Tibial nerve (tissue), 4 donors: ENCODE measurements at places on chromosomes 2 and 18.

DNA sequence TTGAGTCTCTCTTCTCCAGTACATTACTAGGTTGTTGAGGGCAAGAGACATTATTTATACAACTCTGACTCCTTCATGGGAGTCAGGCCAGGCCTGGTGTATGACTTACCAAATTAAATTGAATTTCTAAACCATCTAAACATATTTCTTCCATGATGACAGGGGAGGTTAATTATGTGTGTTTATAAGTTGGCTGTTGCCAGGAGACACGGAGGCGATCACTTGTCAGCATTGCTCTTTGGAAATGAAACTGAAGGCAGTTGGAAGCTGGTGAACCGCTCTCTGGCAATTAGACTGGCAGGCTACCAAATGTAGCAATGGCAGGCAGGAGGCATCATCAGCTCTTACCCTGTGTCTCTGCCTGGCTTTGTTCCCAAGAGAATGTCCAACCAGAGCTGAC is 241.4 kb downstream of the KCNS3 start:
- DNase-seq: no peak

GRCh38 chr2:42917425-42917927 is 125.1 kb upstream of the HAAO start:
- DNase-seq: peak; percentile 64

DNA sequence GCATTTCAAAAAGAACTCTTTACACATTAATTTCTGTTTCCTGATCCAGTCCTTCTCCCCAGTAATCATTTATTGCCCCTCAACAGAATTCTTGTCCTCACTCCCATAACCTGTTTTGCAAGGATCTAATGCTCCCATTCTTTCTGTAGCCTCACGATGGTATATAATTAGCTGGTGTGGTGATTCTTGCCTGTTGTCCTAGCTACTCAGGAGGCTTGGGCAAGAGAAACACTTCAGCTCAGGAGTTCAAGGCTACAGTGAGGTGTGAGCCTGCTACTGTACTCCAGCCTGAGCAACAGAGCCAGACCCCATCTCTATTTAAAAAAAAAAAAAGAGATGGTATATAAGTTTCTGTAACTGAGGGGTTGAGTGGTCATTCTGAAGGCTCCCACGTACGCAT is 7.7 kb upstream of the TRAPPC8 start:
- no peak for DNase-seq

GRCh38 chr2:119859528-119859927 is 99.8 kb downstream of the PTPN4 start:
- no peak for DNase-seq

DNA sequence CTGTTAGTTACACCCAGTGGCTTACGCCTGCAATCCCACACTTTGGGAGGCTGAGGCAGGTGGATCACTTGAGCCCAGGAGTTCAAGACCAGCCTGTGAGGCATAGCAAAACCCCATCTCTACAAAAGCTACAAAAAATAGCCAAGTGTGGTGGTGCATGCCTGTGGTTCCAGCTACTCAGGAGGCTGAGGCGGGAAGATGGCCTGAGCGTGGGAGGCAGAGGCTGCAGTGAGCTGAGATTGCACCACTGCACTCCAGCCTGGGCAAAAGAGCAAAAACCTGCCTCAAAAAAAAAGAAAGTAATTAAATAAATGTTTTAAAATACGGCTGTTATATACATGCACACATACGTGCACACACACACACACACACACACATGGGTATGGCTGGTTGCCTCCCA is 194.8 kb downstream of the HDAC4 start:
- no peak for DNase-seq

DNA sequence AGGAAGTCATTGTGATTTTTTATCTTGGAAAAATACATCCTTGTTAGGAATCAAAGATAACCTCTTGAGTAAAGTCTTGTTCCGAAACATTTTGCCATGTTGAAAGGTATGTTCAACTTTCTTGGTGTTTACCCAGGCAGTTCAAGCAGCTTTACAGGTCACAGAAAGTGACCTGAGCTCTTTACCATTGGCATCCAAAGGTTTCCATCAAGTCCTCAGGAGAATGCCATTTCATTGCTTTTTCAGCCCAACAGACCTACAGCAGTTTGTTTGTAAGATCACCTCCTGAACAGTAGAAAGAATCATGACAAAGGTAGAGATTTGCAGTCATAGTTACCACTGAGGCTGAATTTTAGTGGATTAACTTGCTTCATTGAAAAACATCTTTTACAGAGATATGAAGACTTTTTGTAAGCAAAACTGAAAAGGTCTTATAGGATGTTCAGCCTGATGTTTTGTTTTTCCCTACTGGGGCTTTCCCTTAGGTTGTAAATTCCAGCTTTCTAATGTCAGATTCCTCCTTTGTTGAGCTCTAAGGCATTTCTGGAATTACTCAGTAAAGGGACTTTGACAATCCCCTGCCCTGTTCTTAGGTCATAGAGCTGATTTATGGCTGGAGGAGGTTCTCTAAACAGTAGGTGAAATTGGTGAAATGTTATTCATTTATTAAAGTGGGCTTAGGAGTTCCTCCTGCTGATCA is 236.8 kb upstream of the RBMS1 start:
- DNase-seq: no peak

DNA sequence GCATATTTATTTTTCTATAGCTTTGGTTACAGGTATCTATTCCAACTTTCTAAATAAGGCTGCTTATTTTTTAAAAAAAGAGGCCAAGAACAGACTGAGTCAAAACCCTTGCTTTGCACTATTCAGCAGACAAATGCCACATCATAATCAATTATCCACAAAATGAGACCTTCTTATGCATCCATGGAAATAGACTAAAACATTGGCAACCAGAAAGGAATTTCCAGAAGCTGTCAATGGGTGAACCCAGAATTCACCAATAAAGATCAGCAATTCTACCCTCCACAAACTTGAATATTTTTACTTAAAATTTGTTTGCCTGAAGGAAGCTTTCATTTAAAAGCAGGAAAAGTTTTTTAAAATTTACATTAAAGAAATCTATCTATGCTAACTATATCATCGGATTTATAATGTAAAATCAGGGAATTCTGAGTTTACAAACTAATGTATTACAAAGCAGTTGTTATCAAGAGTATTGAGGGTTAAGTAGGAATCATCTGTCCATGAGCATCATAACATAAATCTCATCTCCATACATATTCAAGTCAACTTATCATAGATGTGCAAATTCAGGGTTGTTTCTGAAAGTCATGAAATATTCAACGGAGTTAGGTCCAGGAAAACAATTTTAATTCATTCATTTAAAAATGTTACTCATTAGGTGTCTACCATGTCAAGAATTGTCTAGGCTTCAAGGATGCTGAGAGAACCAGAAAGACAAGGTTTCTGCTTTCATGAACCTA is 548.0 kb downstream of the SATB2 start:
- no peak for DNase-seq

DNA sequence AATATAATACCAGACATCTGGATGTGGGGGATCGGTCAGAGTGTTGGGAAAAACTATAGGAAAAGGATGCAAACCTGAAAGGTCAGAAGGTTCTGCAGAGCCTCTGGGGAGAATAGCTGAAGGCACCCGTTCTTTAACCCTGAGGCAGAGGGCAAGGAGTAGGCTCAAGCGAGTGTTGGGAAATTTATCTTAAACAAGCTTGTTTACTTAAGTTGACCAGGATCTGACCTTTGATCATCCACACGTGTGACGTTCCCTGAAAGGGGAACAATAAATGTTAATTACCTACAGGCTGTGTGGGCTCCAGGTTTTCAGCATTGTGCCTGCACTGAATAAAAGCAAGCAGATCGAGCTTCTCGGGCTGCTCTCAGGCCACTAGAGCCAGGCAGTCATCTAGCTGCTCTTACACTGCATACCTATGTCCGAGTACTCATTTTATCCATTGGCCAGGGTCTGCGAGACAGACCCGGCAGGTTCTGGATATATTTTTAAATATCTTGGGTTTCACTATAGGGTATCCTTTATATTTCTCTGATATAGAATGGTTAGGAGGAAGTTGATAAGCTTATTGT is 400.6 kb upstream of the CHST9 start:
- DNase-seq: no peak

DNA sequence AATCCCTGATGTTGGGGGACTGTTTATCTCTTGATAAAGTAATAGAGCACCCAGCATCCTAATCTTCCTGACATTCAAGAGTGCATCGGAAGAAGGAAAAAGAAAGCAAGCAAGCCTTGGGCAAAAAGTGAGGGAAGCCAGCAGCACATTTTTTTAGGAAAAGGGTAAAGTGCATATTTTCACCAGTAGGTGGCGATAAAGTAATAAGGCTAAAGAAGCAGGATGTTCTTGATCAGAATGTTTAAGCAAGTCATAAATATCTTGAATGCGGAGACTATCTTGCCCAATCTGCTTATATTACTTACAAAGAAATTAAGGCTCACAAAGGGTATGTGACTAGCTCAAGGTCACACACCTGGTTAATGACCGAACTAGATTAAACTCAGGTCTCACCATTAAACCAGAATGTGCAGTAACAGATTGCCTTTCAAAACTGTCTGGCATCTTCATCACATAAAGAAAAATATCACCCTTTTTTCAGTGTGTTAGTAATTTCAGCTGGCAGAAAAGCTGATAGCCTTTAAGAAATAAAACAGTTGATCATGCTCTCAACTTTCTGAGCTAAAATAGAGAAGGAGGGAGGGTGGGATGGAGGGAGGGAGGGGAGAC is 83.8 kb downstream of the VIT start:
- no peak for DNase-seq

GRCh38 chr2:137937778-137938177 is 26.5 kb upstream of the HNMT start:
- no peak for DNase-seq

- DNase-seq: no peak
Observed at GRCh38 chr2:119436993-119437772, 5.5 kb downstream of the TMEM37 start.

DNA sequence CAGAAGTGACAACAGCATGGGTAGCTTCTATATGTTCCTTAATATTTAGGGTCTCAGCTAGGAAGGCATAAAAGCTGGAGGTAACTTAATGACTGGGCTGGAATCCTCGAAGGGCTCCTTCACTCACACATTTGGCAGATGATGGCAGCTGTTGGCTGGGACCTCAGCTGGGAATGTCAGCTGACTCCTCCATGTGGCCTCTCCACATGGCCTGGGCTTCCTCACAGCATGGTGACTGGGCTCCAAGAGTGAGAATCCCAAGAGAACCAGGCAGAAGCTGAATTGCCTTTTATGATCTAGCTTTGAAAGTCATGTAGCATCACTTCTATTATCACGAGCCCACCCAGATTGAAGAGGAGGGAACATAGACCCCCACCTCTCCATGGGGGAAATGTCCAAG is 54.9 kb downstream of the TET3 start:
- DNase-seq: no peak

DNA sequence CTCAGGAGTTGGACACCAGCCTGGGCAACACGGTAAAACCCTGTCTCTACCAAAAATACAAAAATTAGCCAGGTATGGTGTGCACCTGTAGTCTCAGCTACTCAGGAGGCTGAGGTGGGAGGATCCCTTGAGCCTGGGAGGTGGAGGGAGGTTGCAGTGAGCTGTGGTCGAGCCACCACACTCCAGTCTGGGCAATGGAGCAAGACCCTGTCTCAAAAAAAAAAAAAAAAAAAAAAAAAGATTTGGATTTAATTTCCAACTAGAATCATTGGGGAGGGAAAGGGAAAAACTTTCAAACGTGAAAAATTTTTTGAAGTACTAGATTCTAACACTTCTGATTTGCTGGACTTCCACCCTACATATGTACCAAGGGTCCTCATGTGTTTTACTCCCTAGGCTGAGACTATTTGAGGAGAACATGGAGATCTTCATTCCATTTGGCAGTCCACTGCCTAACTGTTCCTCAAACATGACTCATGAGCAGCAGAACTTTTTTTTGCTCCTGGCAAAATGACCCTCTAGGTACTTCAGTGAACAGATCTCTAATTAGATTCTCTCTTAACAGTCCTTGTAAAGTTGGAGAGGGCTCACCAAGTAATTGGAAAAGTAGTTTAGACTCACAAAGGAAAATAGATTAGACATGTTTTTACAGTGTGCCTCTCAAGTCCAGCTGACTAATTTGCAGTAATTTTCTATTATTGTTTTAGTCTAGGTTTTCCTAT is 267.6 kb downstream of the METTL4 start:
- no peak for DNase-seq

DNA sequence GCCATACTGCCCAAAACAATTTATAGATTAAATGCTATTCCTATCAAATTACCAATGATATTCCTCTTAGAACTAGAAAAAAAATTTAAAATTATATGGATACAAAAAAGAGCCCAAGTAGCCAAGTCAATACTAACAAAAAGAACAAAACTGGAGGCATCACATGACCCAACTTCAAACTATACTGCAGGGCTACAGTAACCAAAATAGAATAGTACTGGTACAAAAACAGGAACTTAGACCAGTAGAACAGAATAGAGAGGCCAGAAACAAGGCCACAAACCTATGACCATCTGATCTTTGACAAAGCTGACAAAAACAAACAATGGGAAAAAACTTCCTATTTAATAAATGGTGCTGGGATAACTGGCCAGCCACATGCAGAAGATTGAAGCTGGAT is 86.1 kb upstream of the KYNU start:
- DNase-seq: no peak

- no peak for DNase-seq
Observed at GRCh38 chr2:221255862-221256261, 316.2 kb downstream of the EPHA4 start.

GRCh38 chr2:215391531-215391930 is 44.3 kb downstream of the FN1 start:
- no peak for DNase-seq
